ENCODE measurements at places on chromosomes 16 and 17.

GRCh38 chr17:34401165-34401564 is 38.1 kb upstream of the CCL1 start:
- DNase-seq: no peak

DNA sequence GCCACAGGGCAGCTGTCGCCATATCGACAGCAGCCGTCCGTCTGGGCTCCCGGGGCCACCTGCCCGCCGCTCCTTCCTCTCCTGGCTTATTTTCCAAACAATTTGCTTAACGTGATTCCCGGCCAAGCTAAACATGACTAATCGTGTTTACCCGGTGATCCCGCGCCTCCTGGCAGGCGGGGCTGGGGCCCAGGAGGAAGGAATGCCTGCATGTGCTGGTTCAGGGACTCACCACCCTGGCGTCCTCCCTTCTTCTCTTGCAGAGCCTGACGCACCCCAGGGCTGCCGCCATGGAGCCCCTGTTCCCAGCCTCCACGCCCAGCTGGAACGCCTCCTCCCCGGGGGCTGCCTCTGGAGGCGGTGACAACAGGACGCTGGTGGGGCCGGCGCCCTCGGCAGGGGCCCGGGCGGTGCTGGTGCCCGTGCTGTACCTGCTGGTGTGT is 6.1 kb downstream of the SSTR5 start:
- no peak for DNase-seq

DNA sequence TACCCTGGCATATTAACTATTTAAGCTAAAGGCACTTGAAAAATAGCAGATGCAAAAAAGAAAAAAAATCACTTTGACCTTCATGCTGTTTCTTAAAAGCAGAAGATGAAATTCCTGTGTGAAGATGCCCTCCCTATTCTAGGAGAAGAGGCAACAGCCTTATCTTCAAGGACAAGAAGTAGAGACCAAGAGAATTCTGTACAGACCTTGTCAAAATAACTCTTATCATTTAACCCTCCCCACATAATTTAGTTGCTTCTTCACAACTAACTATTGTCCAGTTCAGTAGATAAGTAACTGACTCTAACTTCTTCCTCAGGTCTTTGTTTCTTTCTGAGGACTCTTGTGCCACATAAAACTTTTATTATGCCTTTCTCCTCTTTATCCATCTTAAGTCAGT is 72.0 kb upstream of the MARCHF10 start:
- DNase-seq: no peak

GRCh38 chr16:12096157-12096777 is 119.7 kb downstream of the SNX29 start:
- DNase-seq: no peak

- no peak for DNase-seq
Measured at GRCh38 chr17:60168654-60169053, 18.9 kb downstream of the CA4 start.

DNA sequence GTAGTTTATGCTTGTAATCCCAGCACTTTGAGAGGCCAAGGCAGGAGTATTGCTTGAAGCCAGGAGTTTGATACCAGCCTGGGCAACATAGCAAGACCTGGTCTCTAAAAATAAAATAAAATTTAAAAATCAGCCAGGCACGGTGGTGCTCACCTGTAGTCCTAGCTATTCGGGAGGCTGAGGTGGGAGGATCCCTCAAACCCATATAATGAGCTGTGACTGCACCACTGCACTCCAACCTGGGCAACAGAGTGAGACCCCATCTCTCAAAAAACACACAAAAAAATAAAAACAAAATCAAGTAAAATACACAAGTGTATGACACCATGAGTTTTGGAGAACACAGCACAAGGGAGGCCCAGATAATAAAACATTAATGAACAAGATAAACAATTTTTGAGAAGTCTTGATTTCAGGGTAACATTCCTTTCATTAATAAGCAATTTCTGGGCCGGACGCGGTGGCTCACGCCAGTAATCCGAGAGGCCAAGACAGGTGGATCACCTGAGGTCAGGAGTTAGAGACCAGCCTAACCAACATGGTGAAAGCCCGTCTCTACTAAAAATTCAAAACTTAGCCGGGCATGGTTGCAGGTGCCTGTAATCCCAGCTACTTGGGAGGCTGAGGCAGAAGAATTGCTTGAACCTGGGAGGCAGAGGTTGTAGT is 17.9 kb downstream of the PRPSAP1 start:
- no peak for DNase-seq

DNA sequence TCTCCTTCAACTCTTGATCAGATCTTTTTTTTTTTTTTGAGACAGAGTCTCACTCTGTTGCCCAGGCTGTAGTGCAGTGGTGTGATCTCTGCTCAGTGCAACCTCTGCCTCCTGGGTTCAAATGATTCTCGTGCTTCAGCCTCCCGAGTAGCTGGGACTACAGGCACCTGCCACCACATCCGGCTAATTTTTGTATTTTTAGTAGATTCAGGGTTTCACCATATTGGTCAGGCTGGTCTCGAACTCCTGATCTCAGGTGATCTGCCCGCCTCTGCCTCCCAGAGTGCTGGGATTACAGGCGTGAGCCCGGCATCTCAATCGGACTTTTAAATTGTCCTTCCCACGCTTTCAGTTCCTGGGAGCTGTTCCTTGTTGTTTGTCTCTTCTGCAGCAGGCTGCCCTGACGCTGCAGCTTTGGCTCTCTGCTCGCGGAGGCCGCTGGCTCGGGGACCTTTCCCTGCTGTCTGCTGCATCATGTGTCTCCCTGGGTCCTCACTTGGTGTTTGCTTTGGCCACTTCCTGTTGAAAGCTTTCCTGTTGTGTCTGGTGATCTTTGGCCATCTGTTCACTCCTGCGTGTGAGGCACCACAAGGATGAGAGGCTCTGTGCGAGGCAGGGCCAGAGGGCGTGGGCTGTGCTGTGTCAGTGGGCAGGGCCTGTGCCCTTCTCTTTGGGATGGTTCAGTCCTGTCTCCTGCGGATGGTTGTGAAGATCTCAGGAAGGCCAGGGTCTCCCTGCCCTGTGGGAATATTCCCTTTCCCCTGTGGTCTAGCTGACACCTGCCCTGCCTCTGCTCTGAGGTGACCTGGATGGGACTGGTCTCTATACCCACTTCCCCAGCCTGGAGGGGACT is 18.4 kb upstream of the CAPN15 start:
- no peak for DNase-seq

DNA sequence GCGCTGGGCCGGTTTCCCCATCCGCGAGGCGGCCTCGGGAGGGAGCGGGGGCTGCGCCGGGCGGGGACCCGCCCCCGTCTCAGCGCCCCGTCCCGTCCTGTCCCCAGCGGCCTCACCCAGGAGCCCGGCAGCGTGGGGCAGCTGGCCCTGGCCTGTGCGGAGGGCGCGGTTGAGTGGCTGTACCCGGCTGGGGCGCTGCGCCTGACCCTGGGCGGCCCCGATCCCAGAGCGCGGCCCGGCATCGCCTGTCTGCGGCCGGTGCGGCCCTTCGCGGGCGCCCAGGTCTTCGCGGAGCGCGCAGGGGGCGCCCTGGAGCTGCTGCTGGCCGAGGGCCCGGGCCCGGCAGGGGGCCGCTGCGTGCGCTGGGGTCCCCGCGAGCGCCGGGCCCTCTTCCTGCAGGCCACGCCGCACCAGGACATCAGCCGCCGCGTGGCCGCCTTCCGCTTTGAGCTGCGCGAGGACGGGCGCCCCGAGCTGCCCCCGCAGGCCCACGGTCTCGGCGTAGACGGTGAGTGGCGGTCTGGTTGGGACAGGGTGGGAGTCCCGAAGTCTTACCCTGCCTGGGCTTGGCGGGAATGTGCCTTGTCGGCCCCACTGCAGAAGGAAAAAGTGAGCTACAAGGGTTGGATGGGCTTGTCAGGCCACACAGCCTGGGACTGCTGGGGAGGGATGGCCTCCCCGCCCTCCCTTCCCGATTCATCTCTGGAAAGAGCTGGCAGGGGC is 720 bp downstream of the METRN start:
- no peak for DNase-seq

- no peak for DNase-seq
Measured at GRCh38 chr16:70701036-70701435, 15.2 kb upstream of the MTSS2 start.

DNA sequence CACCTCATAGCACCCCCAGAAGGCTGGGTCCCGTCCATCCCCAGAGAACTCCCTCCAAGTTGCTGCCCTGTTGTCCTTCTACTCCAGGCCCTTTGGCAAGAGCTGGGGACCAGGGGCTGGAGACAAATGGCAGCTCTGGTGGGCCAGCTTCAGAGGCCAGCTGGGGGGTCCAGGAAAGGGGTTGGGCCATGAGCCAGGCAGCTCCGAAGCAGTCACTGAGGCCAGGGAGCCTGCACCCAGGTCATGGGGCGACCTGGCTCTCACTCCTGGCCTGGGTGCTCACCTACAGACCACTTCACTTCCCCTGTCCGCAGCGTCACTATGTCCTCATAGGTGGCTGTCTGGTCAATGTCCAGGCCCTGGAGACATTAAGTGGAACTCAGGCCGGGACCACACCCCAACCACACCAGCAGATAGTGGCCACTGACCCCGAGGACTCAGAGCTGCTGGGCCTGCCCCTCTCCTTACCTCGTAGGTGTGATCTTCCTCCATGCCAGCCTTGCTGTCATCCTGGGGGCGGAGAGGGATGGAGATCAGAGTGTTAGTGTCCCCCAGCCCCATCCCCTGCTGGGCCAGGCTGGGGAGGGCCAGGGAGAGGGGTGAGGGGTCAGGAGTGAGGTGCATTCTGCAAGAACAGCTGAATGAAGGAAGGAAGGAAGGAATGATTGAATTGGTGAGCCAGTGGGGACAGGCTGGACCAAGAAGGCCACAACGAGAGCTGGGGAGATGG is 3.0 kb downstream of the CD79B start:
- no peak for DNase-seq

DNA sequence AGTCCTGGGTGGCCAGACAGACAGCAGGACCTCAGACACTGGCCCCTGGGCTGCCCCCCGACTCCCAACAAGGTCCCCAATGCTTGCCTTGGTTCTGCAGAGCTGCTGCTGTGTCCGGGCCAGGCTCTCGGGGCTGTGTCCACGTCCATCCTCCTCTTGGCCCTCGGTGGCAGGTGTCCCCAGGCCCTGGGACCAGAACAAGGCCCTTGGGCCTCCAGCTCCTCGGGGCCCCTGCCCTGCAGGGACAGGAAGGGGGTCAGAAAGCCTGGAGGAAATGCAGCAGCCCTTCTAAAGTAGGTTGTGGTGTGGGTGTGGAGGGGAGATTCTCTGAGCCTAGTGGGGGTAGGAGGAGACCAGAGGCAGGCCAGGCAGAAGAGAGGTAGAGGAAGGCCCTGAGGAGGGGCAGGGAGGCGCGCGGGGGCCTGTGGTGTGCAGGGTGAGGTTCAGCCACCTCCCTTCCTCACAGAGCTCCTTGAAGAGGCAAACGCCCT is 2.5 kb upstream of the AXIN1 start:
- DNase-seq: peak; percentile 38

DNA sequence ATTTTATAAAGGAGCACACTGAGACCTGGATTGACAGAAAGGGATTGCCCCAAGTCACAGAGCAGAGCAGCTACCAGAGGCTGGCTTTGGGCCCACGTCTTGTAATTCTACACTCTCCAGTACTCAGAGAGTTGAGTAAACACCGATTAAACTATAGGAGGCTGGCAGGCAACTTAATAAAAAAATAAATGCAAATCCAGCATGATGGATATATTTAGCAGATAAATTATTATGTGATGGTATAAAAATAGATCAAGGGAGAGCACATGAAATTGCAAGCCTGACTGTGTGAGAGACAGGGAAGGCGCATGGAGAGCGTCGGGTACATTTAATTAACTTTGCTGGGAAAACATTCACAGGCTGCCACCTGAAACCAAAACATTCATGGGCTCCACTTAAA is 87.7 kb upstream of the CCL2 start:
- no peak for DNase-seq

Measured in stimulated activated CD4-positive, alpha-beta T cell treated with anti-CD3 and anti-CD28 coated beads, Interleukin-4, amount 100 ng/mL, for 1 hour (primary cell).